ENCODE measurements at places on chromosomes 11 and 22. TPM values are rescaled to one million over a fixed set of nuclear protein-coding genes. Genes with fewer than 3 reads are reported as not detected.

SLC25A1 gene
- 44.5 TPM for total RNA-seq

DNA sequence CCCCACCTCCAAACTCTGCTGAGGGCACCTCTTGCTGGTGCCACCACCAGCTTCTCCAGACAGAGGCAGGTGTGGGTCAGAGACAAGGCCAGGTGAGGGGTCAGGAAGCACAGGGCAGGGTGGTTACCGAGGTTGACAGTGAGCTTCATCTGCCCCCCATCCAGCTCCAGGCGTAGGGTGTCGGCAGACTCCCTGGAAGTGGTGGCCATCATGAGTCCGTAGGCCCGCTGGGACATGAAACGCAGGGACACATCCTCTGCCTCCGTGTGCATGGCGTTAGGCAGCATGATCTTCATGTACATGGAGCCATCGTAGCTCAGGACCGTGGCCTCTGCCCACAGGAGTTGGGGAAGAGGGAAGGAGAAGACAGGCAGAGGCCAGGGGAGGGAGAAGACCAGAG lies 62.8 kb downstream of the NRXN2 start:
- H3K4me1 ChIP-seq = no peaks in the 10 kb centered on the region
- peaks cover 3% of the 10 kb centered on the region for H3K27me3 ChIP-seq
- no peak for DNase-seq
- H3K27ac ChIP-seq = no peak overlapping the region
- H3K36me3 ChIP-seq = no peaks in the 10 kb centered on the region

- H3K4me1 ChIP-seq = no peaks in the 10 kb centered on the region
- no peak overlapping the region for H3K4me3 ChIP-seq
- H3K36me3 ChIP-seq = no peaks in the 10 kb centered on the region
- no peak for DNase-seq
- no peak overlapping the region for H3K27ac ChIP-seq
Measured at GRCh38 chr22:33971561-33971961, 51.3 kb upstream of the LARGE1 start.

DNA sequence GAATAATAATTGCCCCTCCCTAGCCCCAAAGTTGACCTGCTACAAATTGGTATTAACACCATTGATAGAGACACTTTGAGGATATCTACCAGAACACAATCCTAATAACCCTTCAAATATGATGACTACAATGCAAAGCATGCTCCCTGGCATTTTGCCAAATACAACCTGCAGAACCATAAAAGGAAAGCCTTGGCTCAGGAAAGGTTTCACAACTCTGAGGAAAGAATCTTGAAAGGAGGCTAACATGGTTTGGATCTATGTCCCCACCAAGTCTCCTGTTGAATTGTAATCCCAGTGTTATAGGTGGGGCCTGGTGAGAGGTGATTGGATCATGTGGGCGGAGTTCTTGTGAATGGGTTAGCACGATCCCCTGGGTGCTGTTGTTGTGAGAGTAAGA lies 140.4 kb upstream of the ARHGAP42 start:
- H3K36me3 ChIP-seq = no peaks in the 10 kb centered on the region
- no peaks in the 10 kb centered on the region for H3K4me1 ChIP-seq
- H3K4me3 ChIP-seq = no peak overlapping the region
- no peaks in the 10 kb centered on the region for H3K27me3 ChIP-seq
- DNase-seq = no peak

DNA sequence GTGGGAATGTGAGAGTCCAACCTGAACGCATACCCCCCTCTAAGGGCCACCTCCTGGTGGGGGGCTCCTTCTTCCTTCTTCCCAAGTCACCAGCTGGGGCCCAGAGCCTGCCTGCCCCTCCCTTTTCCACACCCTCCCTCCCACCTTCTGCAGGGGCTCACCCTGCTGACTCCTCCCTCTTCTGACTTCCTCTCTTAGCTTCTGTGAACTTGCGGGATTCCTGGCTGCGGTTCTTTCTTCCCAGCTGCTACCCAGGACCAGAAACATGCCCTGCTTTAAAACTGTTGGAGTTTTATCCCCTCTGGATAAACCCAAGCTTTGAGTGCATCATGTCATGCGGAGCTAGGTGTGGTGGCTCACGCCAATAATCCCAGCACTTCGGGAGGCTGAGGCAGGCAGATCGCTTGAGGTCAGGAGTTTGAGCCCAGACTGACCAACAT lies 10.2 kb downstream of the LRRC74B start:
- H3K4me3 ChIP-seq = no peak overlapping the region
- H3K36me3 ChIP-seq = no peaks in the 10 kb centered on the region
- H3K27ac ChIP-seq = no peak overlapping the region
- no peak for DNase-seq
- H3K4me1 ChIP-seq = peaks cover 11% of the 10 kb centered on the region

DNA sequence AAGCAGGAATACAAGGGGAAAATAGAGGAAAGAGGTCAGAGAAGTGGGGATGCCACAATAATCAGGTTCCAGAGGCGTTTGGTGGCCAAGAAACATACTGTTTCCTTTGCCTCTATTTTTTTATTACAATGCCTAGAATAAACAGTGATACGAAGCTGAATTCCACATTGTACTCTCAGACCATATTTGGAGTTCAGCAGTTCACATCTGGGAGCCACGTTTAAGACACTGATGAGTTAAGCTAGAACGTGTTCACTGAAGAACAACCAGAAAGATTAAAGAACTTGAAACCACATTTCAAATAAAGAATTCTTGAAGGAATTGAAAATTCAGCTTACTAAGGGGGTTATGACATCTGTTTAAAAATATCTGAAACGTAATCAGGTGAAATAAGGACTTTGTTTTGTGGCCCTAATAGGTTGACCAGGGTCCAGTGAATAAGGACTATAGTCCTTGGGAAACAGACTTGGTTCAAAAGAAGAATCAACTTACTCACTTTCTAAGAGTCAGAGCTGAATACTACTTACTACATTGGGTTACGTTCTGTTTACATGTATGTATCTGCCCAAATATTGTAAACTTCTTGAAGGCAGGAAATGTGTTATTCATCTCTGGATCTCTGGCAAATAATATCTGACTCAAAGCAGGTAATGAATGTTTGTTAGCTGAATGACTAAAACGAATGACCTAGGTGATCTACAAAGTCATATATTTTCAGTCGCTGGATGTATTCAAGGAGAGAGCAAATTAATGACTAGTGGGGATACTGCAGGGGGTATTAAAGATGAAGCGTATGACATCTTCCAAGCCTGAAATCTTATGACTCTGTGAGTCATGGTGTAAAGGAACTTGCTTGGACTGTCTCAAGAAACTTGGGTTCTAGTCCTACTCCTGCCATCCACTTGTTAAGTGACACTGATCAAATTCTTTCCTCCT lies 247.0 kb upstream of the NARS2 start:
- H3K27me3 ChIP-seq = no peaks in the 10 kb centered on the region
- no peak for DNase-seq
- no peaks in the 10 kb centered on the region for H3K36me3 ChIP-seq
- H3K4me1 ChIP-seq = no peaks in the 10 kb centered on the region
- no peak overlapping the region for H3K27ac ChIP-seq
- H3K4me3 ChIP-seq = no peak overlapping the region

- no peak overlapping the region for H3K27ac ChIP-seq
- H3K27me3 ChIP-seq = no peaks in the 10 kb centered on the region
- H3K4me1 ChIP-seq = peaks cover 35% of the 10 kb centered on the region
- DNase-seq = no peak
Measured at GRCh38 chr22:43256569-43256968, 69.6 kb upstream of the TTLL12 start.

DNA sequence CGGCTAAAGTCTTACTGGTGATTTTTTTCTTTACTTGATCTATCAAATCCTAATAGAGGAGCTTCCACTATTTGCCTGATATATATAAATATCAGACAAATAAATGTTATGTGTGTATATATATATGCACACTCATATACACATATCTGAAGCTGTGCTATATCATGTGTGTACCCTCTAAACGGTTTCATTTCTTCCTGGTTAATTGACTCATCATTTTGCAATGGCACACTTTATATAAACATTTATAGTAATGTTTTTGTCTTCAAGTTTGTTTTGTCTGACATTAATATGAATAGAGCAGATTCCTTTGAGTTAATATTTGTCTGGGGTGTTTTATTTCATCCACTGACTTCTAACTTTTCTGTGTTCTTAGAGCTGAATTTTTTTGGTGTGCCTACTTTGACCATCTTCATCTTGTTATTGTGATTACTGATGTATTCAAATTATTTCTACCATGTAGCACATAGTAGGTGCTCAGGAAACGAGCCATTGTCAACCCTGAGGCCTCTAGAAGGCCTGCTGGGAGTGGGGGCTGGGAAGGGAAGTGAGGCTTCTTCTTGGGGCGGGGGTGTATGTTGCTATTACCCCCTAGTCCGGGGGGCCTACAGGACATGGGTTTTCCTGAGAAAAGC lies 82.6 kb downstream of the LRRC32 start:
- H3K27ac ChIP-seq = peak overlapping the region; percentile 78
- H3K36me3 ChIP-seq = no peaks in the 10 kb centered on the region
- DNase-seq = no peak
- no peaks in the 10 kb centered on the region for H3K27me3 ChIP-seq

All from natural killer cell treated with Interleukin-12 subunit alpha and Interleukin-12 subunit beta and Interleukin-15 and Interleukin-18, amount 100 ng/mL, for 72 hours (primary cell).